Lower lobe of right lung (tissue), 2 donors: ENCODE measurements at places on chromosomes 12 and 14.
A peak's percentile ranks its signal among the peaks of the same experiment; 100 is the strongest.

- DNase-seq: peak; percentile 61
Observed at GRCh38 chr14:95361373-95362137, 41.8 kb upstream of the CLMN start.

GRCh38 chr14:57501039-57501557 lies 7.4 kb upstream of the CCDC198 start:
- DNase-seq: no peak

GRCh38 chr12:10140001-10140400 lies 10.0 kb upstream of the CLEC7A start:
- no peak for DNase-seq

DNA sequence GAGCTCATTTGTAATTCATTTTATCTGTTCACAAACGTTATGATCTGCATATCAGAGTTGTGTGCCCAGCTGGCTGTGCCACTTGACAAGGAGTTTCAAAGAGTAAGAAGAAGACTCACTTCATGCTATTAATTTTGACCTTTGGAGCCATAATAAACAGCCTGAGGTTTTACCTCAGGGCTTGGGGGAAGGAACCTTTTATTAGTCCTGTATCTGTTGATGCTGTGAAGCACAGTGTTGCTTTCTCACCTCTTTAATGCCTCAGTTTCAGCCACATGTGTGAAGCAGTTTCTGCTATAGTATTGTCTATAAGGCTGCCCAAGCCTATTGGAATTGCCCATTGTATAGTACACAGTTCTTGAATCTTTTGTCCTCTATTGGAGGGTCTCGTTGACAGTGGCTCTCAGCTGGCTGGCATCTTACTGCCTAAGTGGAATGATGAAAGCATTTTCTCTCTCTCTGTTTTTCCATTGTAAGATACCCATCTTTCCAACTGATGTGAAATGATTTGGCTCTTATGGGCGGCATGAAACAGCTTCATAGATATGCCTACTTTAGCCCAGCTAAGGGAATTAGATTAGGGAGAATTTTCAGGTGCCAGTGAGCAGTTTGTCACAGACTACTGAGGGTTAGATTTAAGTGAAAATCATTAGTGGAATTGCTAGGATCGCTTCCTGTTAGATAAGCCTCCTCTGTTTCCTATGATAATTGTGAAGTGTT lies 34.7 kb downstream of the GPATCH2L start:
- DNase-seq: no peak

- peak; percentile 46 for DNase-seq
Observed at GRCh38 chr14:30223966-30224365, 296.3 kb upstream of the PRKD1 start.

GRCh38 chr12:32843528-32844095 lies 53.0 kb downstream of the PKP2 start:
- no peak for DNase-seq

- no peak for DNase-seq
Observed at GRCh38 chr14:94008234-94008633, 11.1 kb downstream of the CCDC197 start.

GRCh38 chr14:96279564-96279963 lies 23.6 kb downstream of the BDKRB1 start:
- no peak for DNase-seq

DNA sequence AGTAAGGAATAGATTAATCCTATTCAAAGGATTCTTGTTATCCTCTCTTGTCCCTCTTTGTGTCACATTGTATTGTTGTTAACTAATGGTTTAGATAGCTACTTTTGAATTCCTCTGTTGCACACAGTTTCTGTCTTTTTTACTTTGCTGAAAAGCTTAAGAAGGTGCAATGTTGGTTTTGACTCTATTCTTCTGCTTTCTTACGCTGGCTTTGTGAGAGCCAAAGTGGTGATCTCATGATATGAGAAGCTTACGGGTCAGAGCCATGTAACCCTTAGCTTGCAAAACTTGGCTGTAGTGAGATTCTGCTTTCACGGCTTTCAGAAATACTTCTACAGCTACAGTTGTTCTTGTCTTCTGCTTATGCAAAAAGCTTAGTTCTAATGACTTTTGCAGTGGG lies 239.7 kb downstream of the TRHDE start:
- DNase-seq: no peak

DNA sequence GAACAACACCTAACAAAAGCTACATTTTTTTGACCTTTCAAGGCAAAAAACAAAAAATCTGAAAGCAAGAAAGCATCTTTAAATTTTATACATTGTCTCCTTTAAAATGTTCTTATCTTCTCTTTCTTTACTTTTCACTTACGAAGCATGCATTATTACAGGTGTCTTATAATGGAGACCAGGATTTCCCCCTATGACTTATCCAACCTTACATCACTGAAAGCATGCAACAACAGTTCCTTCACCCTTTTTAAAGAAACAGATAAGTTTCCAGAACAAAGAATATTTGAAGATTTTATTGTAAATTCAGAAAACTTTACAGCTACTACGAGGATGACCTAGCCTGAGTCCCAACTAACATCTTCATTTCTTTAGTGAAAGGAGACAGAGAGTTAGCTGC lies 277.2 kb downstream of the AKAP6 start:
- no peak for DNase-seq

- DNase-seq: no peak
Observed at GRCh38 chr14:102885737-102886447, 36.6 kb upstream of the AMN start.

- no peak for DNase-seq
Observed at GRCh38 chr12:50746431-50746830, 17.5 kb upstream of the ATF1 start.

GRCh38 chr12:88623777-88624548 lies 43.7 kb upstream of the KITLG start:
- no peak for DNase-seq
